ENCODE measurements at places on chromosomes 1 and 21. TPM values are rescaled to one million over a fixed set of nuclear protein-coding genes. Genes with fewer than 3 reads are reported as not detected.

PIK3R3 gene
- 3.5 TPM for total RNA-seq

TTC3 gene
- 49.4 TPM for total RNA-seq

CDC42BPA gene
- 3.8 TPM for total RNA-seq

CCDC28B gene
- total RNA-seq = 33.4 TPM

ATP5IF1 gene
- 172 TPM for total RNA-seq

WNT9A gene
- total RNA-seq = 0.40 TPM

PTPN14 gene
- total RNA-seq = 0.37 TPM

IL6R gene
- 9.3 TPM for total RNA-seq

NAV1 gene
- total RNA-seq = 2.0 TPM

E2F2 gene
- total RNA-seq = 112 TPM

KIFAP3 gene
- 21.6 TPM for total RNA-seq

RIMS3 gene
- 5.4 TPM for total RNA-seq

PPCS gene
- 46.5 TPM for total RNA-seq

DNALI1 gene
- 0.40 TPM for total RNA-seq

MAN1C1 gene
- 31.1 TPM for total RNA-seq

MYBPH gene
- not detected for total RNA-seq

RNU1-3 gene
- total RNA-seq = 2,316 TPM

CRNN gene
- total RNA-seq = not detected

MPC2 gene
- 51.9 TPM for total RNA-seq

PPM1J gene
- total RNA-seq = not detected

Data from activated CD4-positive, alpha-beta T cell treated with anti-CD3 and anti-CD28 coated beads, Interleukin-2, amount 10 ng/mL, durations not matched to agents 7 days and 5 days (primary cell).